ENCODE measurements at places on chromosomes 12 and 14.
A peak's percentile ranks its signal among the peaks of the same experiment; 100 is the strongest.

- DNase-seq: no peak
Observed at GRCh38 chr14:49593016-49593415, 5.7 kb upstream of the LRR1 start.

GRCh38 chr14:32021341-32021740, 55.8 kb upstream of the ARHGAP5 start:
- DNase-seq: no peak

DNA sequence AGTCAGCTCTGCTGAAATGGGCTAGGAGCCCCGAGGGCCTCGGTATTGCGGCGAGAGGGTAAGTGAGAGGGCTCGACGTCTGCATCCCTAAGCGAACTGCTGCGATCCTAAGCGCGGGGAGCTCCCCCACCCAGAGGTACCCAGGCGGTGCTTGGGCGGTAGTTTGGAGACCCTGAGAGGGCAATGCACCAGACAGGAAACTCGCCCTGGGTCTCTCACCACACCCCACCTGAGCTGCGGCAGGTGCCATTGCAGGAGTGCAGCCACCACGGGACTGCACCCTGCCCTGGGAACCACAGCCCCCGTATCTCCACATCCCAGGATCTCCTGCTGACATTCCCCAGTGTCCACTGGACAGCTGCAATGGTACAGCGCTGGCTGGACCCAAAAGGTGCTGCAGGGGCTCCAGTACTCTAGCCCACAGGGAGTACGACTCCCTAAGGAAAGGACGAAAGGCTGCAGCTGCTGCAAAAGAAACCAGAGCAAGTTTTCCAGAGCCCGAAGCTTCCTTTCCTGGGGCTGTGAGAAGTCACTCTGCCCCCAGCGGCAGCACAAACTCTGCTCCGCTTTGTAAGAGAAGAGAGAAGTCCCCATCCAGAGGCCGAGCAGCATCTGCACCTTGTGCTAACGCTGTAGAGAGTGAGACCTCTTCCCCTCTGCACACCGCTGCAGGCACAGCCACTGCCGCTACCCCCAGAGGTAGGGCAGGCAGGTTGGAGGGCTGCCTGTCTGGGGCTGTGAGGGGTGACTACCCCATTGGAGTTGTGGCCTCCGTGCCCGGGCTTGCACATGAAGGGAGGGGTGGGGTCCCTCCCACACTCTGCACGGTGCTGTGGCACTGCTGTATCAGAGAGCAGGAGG, 31.1 kb upstream of the MON2 start:
- DNase-seq: peak; percentile 27

GRCh38 chr14:75277815-75278421, 710 bp upstream of the FOS start:
- no peak for DNase-seq

GRCh38 chr14:46054526-46054925, 597.1 kb downstream of the RPL10L start:
- no peak for DNase-seq

DNA sequence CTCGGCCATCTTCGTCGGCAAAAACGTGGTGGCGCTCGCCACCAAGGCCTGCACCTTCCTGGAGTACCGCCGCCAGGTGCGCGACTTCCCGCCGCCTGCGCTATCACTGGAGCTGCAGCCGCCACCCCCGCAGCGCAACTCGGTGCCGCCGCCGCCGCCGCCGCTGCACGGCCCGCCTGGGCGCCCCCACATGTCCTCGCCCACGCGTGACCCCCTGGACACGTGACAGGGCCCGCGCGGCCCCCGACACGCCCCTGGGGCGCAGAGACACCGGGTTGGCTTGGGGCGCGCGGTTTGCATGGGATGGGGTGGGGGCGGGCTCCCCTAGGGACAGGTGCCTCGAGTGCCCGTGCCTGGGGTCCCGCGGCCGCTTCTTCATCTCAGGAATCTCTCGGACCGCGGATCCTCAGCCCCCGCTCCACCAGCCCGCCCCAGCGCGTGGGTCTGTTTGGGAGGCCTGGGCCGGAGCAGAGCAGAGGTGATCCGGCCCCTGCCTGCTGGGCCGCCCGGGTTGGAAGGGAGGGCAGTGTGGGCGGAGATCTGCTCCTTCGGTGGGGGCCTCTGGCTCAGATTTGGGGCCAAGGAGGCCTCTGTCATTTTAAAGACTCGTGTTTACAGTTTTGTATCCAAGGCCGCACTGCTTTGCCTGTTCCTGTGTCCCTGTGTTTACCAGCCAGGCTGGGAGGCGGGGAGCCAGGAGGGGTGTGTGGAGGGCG, 3.3 kb downstream of the TMEM121 start:
- DNase-seq: no peak

DNA sequence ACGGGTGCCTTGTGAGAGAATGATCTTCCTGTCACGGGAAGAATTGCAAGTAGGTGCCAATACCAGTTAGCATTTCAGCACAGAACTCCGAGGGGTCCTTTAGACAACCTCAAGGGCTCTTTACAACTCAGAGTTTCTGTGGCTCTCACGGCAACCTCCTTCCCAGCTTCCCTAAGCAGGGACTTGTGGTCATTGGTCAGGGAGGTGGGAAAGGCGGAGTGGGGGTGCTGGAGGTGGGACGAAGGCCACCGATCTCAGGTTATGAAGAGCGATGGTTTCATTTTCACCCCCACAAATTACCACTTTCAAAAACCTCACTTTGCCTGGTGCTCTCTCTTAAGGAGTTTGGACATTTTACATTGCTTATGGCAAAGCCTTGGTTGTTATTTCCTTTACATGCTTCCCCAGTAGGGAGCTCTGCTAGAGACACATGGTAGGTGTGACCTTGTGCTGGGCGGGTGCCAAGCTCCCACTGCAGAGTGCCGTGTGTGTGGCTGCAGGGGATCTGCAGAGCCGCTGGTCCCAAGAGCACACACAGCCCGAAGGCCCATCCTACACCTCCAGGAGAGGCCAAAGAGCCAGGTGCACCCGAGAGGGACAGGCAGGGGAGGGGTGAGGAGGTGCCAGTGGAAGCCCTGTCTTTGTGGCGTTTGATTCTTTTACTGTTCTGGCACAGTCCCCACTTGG, 21.4 kb downstream of the BCL2L14 start:
- no peak for DNase-seq

DNA sequence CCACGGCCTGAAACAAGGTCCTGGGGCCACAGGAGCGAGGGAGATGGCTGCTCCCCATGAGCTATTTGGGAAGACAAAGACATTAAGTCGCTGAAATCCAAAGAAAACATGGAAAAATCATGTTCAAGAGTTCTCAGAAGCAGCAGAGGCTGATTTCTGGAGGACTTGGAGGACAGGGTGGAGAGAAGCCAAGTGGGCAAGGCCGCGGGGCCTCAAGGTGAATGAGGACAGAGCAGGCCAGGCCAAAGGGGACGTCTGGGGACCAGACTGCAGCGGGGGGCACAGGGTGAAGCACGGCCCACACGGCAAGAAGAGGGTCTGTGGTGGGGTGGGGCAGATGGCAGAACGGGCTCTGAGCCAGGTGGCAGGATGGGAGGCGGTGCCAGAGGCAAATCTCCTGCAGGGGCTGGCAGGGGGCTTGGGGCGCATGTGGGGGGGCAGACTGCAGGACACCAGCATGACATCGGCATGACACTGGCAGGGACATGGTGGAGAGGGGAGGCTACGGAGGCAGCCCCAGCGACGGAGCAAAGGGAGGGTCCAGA, 48.9 kb downstream of the RNF34 start:
- no peak for DNase-seq

DNA sequence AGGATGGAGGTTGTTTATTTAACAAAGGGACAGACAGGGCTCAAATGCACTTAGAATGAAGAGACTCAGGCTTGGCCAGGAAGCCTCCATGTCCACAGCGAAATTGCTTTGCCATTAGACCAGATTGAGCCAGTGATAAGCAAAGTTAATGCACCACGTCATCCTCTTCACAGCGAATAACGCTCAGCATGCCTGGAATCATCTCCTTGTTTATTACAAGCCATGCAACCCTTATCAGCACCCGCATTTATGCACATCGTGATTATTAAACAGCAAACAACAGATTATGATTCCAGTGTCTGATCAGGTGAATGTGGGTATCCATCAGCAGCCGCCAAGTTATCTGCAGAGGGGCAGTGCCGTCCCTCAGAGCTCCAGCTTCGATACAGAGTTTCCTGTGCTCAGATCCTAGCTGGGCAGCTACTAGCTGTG, 175.0 kb upstream of the TMEM132C start:
- no peak for DNase-seq

GRCh38 chr14:80313806-80314205, 102.5 kb upstream of the DIO2 start:
- no peak for DNase-seq

DNA sequence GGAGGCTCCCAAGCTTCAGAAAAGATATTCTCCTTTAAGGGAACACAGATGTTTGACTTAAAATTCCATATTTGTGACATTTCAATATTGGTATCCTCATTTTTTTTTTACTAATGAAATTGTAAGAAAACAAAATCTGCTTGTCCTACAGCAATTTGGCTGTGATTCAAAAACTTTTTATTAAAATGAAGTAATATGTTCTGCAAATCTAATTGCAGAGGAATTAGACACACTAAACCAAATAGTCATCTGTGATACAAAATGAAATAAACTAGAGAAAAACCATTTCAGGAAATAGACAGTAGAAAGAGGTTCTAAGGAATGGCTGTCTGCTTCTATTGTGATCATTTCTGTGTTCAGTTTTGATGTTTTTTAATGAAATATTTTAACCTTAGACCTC, 50.1 kb upstream of the HIF1A start:
- no peak for DNase-seq

GRCh38 chr14:102545461-102546265, 36.1 kb upstream of the ANKRD9 start:
- DNase-seq: no peak

GRCh38 chr14:101815994-101816393, 54.5 kb downstream of the PPP2R5C start:
- no peak for DNase-seq

- DNase-seq: no peak
Observed at GRCh38 chr12:73374360-73374759, 1102.2 kb downstream of the TRHDE start.

GRCh38 chr14:89621009-89621421, 204.0 kb upstream of the FOXN3 start:
- DNase-seq: peak; percentile 82

DNA sequence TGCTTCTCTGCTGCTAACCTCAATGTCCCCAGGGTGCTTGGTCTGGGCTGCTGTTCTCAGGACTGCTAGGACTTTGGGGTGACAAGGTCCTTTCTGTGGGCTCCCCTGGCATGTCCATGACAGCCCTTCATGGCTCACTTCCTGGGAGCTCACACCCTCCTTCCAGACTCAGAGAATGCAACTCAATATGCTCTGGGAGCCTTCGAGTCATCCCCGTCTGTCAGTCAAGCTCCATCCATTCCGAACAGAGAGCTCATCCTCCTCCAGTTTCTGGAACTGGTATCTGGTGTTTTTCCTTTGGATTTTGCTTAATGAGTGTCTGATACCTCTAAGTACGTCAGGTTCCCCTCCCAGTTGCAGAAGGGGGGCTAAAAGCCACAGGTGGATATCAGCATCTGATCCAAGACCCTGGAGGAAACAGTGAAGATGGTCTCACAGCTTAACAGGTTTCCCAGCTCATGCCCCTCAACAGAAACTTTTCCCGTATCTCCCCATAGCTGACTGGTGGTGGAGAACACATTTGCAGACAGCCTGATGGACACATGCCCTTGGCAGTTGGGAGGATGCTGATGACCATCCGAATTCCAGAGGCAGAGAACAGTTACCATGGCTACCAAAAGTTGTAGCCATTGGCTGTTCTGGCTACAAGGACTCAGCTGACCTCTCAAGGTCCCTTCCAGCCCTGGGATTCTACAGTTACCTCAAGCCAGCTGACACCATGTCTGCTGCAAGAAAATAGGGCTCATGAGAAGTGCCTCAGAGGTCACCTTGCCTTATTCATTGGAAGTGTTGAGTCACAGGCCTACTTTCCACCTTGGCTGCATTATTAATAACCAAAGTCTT, 9.5 kb upstream of the RAB35 start:
- no peak for DNase-seq
